Muscle of back (tissue), 13 donors: ENCODE measurements at places on chromosomes 6 and 20. TPM values are rescaled to one million over a fixed set of nuclear protein-coding genes. Genes with fewer than 3 reads are reported as not detected.

Gene TCP11
- 0.35 TPM for polyA plus RNA-seq

DNA sequence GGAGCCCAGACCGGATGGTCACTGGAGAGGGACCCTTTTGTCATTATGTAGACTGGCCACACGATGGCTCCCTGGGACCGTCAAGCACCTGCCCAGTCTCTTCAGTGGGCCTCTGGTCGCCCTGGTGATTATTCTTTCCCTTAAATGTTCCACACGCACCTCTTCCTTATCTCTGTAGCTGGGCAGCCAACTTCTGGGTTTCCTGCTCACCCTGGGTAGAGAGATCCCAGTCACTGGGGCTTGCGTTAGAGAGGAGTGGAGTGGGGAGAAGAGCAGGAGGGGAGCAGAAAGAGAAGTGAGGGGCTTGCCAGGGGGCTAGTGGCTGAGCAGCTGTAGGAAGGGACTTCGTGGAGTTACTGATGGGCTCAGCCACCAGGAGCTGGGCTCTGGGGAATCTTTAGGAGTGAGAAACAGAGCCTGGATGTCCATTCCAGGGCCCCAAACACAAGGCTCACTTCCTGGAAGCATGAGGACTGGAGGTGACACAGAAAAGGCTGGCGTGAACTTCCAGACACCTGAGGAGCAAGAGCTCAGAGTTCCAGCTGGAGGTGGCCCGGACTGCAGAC, 150.1 kb downstream of the DHX35 start:
- DNase-seq: peak; percentile 70

GRCh38 chr20:64083378-64083803, 807 bp downstream of the LKAAEAR1 start:
- DNase-seq: peak; percentile 88

Gene RAET1E
- polyA plus RNA-seq: 0.68 TPM

- DNase-seq: no peak
These were observed 223.4 kb upstream of the FOXQ1 start for GRCh38 chr6:1088492-1089001.

Gene RIPK1
- polyA plus RNA-seq: 14.3 TPM

- no peak for DNase-seq
These were observed 106.2 kb upstream of the DTNBP1 start for GRCh38 chr6:15768999-15769398.

GRCh38 chr20:4571759-4572531, 149.8 kb upstream of the PRND start:
- DNase-seq: no peak

DNA sequence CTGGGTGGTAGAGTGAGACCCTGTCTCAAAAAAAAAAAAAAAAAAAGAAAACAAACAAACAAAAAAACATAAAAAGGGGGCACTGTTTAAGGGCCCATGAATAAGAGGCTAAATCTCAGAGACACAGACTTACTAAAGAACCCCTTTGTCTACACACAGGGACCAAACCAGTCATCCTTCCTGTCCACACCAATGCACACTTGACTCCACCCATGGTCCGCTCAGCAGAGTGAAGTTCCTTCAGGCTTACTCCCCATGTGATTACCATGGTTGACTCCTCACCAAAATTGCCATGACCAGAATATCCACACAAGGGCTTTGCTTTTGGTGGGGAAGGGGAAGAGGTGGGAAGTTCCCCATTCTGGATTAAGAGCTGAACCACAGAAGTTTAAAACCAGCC, 19.4 kb upstream of the REPS1 start:
- no peak for DNase-seq

GRCh38 chr6:17656092-17656491, 50.6 kb downstream of the NUP153 start:
- no peak for DNase-seq

Gene HTR1E
- polyA plus RNA-seq: not detected

DNA sequence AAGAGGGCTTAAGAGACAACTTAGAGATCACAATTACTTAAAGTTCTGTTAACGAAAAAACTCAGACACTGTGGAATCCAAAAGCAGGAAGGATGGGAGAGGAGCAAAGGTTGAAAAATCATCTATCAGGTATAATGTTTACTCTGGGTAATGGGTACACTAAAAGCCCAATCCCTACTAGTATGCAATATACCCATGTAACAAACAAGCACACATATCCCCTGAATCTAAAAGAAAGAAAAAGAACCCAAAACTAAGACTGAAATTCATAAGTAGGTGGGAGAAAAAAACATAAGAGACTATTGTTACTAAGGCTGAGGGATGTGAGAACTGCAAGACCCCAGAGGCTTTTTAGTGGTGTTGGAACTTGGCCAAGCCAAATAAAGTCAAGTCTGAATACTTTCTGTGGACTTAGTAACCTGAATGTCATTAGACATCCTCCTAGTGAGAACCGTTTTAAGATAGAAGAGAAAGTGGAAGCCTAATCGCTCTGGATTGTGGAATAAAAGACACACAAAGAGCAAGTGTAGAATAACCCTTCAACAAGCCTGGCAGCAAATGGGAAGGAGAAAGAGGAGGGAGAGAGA, 189.4 kb upstream of the RNF217 start:
- DNase-seq: no peak

- DNase-seq: no peak
These were observed 19.7 kb downstream of the ZDHHC14 start for GRCh38 chr6:157400676-157401075.

DNA sequence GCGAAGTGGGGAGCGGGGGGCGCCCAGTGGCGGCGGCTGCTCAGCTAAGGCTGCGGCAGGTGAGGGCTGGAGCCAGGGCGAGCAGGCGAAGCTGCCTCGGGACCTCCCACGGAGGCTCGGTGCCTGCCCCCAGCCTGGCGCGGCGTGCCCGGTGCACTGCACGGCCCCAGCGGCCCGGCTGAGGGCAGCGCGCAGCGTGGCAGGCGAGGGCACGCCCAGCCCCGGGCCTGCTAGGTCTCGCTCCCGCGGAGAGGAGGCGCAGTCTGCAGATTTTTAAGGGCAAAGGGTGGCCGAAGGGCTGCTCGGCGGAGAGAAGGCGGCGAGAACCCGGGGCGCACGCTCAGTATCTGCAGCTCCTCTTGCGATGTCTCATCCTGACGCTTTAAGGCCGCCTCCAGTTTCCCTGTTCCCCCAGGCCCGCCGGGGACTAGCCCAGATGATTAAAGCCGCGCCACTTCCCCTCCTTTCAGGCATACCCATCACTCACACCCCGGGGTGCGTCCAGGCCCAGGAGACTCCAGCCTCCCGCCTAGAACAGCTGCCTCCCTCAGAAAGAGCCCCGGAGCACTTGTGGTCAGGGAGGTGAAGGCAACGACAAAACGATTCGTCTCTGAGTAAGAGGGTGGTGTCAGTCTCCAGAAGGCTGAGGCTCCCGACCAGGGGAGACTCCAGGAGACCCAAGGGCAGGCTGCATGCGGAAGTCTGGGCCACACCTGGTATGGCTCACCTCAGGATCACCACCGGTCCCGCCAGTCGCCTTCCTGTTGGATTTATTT, at the start of gene FERMT1:
Gene FERMT1 (minus strand): TSS at position 158 of the 776 bp plus-strand sequence. CDS start 3,476 bp downstream, outside the sequence.
- DNase-seq: peak; percentile 54

- peak; percentile 83 for DNase-seq
These were observed 262.3 kb downstream of the ZNF217 start for GRCh38 chr20:53331151-53331973.

DNA sequence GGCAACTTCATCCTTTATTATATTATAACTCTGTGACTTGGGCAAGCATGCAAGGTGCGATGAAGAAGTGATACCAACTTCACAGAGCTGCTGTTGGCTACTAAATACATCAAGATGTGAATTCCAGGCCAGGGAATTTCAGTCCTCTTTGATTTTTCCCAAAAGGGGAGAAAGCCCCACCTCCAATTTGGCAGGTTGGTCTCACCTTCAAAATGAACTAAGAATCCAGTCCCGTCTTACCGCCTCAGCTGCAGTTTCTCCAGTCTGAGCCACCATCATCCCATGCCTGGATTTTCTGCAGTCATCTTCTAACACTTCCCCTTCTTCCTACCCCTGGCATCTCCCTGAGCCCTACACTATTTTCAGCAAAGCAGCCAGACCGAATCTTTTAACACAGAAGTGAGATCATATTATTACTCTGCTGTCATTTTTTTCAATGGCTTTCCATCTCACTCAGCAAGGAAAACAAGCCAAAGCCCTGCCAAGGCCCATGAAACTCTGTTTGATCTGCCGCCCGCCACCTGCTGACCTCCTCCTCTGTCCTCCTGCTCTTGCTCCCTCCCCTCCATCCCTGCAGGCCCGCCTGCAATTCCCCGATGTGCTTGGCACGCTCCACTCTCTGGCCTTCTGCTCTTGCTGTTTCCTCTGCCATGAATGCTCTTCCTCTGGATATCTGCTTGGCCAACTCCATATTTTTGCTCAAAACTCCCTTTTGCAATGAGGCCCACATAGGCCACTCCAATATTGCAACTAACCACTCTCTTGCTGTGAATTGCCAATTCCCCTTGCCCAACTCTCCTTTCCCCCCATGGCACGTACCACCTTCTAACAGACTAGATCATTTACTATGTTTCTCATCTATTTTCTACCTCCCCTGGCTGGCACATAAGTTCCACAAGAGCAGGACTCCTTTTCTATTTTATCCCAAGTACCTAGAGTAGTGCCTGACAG, 46.0 kb upstream of the TAGAP start:
- DNase-seq: no peak

Gene AK9
- polyA plus RNA-seq: 6.5 TPM

DNA sequence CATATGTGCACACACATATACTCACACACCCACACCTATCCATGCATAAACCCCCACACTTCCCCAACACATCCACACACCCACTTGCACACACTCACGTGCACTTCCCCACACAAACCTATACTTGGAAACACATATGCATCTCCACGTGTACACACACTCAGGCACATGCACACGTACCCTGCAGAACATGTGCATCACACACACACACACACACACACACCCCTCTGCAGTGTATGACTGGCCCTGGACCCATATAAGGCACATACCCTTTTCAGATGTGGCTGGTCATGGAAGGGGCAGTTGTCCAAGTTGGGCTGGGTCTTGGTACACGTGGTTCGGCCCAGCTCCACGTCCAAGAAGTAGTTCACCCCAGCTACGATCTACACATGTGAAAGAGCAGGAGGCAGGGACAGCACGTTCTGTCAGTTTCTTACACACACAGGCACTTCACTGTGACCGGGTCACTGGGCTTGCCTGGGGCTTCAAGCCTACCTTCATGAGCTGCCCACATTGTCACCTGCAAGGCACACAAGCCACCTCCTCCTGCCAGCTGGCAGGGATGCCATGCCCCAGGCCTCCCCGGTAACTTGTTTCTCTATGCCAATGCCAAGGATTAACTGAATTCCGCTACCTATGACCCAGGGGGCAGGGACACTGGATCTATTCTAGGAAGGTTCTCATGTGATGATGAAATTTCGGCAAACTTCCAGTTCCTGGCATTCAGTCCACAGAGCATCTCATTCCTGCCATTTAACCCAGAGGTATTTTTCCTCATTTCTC, 2.6 kb downstream of the CST3 start:
- no peak for DNase-seq

Gene NRN1
- polyA plus RNA-seq: 24.6 TPM

- no peak for DNase-seq
These were observed 29.0 kb downstream of the NFATC2 start for GRCh38 chr20:51513545-51513944.

Gene CLPSL2
- polyA plus RNA-seq: not detected

Gene CDSN
- polyA plus RNA-seq: not detected

- DNase-seq: no peak
These were observed 274.7 kb upstream of the SUPT3H start for GRCh38 chr6:45652416-45652815.

Gene SIGLEC1
- 4.0 TPM for polyA plus RNA-seq

- DNase-seq: no peak
These were observed 64.4 kb downstream of the TMEM242 start for GRCh38 chr6:157258878-157259277.

DNA sequence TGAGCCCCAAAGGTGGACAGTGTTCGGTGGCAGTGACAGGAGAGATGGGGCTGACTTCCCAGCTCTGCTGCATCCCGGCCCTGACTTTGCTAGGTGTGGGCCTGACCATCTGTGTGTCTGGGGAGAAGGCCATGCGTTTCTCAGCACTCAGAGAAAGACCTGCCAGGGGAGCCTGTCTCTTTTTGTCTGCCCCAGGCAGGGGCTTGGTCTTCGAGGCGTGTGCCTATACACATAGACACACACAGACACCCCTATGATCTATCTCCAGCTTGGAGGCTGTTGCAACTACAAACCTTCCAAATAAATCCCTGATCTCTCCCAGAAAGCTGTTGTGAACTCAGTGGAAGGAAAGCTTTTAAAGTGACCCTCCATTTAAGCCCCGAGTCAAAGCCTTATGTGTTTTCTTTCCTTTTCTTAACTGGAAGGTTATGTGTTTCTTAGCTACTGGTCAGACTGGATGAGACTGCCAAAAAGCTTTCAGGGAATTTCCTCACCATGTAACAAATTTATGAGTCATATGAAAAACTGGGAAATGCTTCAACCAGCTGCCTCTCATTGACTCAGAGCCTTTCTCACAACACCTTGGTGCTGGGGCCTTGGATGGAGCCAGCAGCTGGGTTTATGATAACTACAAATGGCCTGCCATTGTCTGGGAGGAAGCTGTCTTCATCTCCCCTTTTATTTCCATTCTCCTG, 102.6 kb downstream of the CDC5L start:
- peak; percentile 83 for DNase-seq

Gene GTF3C6
- 88.3 TPM for polyA plus RNA-seq

GRCh38 chr20:18011482-18011881, 42.7 kb downstream of the MGME1 start:
- no peak for DNase-seq

Gene LGSN
- not detected for polyA plus RNA-seq

GRCh38 chr6:51846531-51846930, 240.9 kb downstream of the PKHD1 start:
- no peak for DNase-seq

DNA sequence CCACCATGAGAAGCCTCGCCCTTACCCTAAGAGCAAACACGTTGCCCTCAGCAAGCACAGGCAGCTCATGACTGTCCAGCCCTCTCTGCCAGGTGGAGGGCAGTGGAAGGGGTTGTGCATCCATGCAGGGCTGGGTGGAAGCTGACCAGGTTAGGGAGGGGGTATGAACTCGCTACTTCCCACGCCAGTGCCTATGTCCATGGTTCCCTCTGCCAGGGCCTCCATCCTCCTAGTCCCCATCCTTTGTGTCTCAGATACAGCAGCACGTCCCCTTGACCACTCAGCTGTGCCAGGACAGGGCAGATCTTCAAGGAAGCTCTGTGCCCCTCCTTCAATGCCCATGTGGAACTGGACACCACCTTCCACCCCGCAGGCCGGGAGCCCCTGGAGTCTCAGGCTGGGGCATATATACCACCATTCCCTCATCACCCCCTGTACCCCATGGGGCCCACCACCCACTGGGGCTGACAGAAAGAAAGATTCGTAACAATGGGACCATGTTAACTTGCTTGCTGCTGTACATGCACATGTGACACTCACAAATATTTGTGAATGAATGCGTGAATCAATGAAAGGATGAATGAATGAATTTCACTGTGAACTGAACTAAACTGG, 90.7 kb downstream of the ANKRD60 start:
- DNase-seq: no peak

- DNase-seq: no peak
These were observed 396.9 kb upstream of the ADGRB3 start for GRCh38 chr6:68238097-68238601.

Gene EYA4
- polyA plus RNA-seq: 15.2 TPM

GRCh38 chr20:33667676-33668465, 1.1 kb downstream of the ACTL10 start:
- peak; percentile 78 for DNase-seq

- no peak for DNase-seq
These were observed 22.3 kb downstream of the GGTLC1 start for GRCh38 chr20:23966298-23966697.

- DNase-seq: no peak
These were observed 146.6 kb upstream of the BMP5 start for GRCh38 chr6:56021943-56022342.
